ENCODE measurements at places on chromosomes 7 and 10.

- no peak for DNase-seq
These were observed 72.1 kb upstream of the OGDHL start for GRCh38 chr10:49834201-49834600.

- no peak for DNase-seq
These were observed 6.1 kb downstream of the RASSF4 start for GRCh38 chr10:44965651-44966097.

GRCh38 chr7:148883266-148884048, 634 bp downstream of the EZH2 start:
- DNase-seq = peak; percentile 58

DNA sequence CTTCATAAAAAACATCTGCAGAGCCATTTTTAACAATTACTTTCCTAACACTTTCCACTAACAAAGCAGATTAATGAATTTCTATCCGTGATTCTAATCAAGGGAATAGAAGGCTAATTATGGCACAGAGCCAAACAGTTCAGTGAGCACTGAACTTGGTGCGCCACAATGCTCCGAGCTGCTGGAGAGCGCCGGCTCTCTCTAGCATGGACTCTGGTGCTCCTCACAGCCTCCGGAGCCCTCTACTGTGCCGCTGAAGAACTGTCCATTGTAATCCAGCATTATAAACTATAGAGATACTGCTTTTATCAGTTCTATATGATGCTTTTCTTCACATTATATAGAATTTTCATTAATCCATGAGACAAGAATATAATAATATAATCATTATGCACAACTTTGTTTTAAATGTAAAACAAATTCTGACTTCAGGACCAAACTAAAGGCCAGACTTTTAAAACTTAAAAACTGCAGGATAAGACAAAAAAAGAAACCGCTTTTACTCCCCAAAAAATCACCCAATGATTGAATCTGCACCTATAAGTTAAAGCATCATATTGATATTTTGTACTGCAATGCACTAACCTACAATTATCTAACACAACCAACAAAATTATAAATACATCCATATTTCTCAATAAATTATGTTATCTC, 123.6 kb downstream of the RNF32 start:
- DNase-seq = no peak

GRCh38 chr10:25048450-25048849, 32.0 kb downstream of the THNSL1 start:
- DNase-seq = no peak

DNA sequence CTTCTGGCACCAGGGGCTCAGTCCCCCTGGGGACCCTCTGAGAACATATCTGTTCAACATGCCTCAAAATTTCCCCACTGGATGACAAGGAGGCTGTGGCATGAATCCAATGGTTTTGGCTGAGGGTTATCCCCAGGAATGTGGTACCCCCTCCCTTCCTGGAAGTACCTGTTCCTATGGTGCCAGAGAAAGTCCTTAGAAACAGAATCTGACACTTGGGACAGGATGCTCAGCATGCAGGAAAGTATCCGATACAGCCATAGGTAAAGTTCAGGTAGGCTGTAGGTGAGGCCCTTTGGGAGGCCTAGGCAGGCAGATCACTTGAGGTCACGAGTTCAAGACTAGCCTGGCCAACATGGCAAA, 42.7 kb upstream of the A1CF start:
- DNase-seq = no peak

- no peak for DNase-seq
These were observed 30.3 kb downstream of the ZNF775 start for GRCh38 chr7:150409300-150410030.

All from stimulated activated CD4-positive, alpha-beta T cell treated with anti-CD3 and anti-CD28 coated beads, Interleukin-4, amount 100 ng/mL, for 1 hour (primary cell).